ENCODE measurements at places on chromosomes 4 and X.

DNA sequence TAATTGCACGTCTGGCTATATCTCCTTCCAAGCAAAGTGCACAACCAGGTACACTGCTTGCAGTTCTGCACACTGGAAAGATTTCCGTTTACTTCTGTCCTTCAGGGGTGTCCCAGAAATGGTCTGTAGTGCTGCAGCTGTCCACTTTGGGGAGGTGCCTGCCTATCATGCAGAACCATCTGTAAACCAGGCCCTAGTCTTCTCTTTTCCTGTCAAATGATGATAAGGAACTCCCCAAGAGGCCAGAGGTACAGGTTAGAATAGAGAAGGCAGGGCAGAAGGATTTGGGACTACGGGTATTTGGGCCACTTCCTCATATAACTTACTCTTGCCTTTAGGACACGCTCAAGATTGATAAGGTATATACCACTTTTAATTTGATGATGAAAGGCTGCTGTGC lies 746.9 kb downstream of the FAT4 start:
- no peak for DNase-seq

GRCh38 chr4:99966692-99967091 lies 16.6 kb upstream of the H2AZ1 start:
- DNase-seq = no peak

DNA sequence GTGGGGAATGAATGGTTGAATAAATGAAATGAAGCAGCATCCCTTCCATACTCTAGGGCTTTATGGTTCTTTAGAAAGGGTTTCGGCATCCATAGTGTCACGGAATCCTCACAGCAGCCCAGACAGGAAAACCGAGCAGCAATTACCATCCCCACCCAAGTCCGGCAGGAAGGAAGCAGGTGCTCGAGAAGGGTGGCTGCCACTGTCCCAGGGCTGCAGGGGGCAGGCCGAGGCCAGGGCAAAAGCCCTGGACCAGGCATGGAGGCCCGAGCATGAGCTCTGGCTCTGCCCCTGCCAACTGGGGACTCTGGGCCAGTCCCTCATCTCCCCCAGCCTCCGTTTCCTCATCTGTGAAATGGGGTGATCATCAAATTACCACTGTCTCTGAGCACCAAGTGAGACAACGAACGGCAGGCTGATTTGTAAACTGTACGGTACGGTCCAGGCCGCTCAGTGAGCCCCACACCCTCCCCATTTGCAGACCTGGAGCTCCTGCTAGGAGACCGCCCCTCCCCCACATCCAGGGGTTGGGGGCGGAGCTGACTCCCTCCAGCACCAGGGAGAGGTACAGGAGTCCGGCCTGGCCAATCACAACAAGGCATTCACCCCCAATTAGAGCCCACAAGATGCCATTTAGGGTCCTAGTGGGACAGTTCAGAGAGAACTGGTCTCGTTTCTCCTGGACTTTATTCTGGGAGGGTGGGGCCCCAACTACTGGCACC lies 100.4 kb downstream of the WFS1 start:
- DNase-seq = no peak

- DNase-seq = no peak
These were observed 38.7 kb upstream of the FRAS1 start for GRCh38 chr4:78018271-78019049.

DNA sequence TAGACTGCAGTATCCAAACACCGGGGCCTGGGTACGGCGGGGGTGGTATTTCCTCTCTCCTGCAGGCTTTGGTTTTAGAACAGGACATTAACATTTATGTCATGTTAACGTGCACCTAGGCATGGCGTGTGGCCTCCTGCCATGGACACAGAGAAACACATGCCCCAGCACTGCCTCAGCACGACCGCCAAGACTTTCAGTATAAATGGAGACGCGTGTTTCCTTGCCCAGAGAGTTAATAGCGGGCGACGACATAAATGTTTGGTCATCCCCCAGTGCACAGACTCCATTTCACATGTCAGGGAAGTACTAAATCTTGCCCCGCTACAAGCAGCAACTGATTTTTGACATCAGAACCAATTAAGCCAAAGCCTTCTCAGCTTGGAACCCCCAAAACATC lies 737.9 kb downstream of the RAB28 start:
- no peak for DNase-seq

- no peak for DNase-seq
These were observed 7.4 kb downstream of the AFF1 start for GRCh38 chr4:86942185-86942666.

GRCh38 chr4:41050116-41050515 lies 164.2 kb downstream of the APBB2 start:
- no peak for DNase-seq

GRCh38 chr4:184376923-184377322 lies 97.4 kb downstream of the IRF2 start:
- no peak for DNase-seq
